ENCODE measurements at places on chromosomes 5 and 9.

DNA sequence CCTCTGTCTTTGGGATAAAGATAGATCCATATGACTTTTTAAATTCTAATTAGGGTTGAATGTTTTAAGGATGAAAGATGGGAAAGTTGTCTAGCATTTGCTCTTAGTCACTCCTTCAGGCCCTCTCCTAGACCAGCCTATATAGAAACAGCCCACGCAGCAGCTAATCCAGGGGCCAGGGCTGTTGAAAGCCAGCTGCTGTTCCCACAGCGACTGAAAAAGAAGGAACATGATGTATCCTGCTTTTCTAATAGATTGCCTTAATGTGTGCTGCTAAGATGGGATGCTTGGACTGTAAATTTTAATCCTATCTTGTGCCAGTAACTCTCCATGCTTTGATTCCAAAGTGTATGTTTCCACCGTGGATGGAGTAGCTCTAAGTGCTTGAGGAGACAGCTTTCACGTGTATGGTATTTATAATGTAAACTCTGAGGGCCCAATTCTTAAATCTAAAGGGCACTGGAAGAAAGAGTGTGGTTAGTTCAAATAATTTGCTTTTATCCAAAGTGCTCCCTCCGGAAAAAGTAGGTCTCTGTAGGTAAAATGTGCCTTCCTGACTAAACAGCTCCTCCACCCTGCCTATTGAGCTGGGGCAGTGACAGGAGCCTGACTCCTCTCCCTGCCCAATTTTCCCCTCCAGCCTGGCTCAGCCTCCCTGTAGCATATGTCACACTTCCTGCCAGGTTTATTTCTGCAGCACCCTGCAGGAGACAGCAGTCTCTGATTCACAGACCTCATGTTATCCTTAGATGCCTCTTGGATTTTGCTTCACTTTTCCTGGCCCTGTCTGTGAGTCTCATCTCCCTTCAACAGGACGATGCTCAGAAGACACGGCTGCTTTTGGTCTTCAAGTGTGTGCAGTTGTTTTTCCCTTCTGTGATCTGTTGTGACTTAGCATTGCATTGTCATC is 33.2 kb downstream of the SLC36A1 start:
- DNase-seq: no peak

GRCh38 chr5:73783828-73784227 is 157.8 kb downstream of the ARHGEF28 start:
- no peak for DNase-seq

GRCh38 chr5:67900514-67900913 is 315.0 kb upstream of the PIK3R1 start:
- DNase-seq: no peak

GRCh38 chr9:95138474-95138873 is 179.0 kb downstream of the FANCC start:
- no peak for DNase-seq

- no peak for DNase-seq
Observed at GRCh38 chr5:58466939-58467338, 7.1 kb upstream of the PLK2 start.

DNA sequence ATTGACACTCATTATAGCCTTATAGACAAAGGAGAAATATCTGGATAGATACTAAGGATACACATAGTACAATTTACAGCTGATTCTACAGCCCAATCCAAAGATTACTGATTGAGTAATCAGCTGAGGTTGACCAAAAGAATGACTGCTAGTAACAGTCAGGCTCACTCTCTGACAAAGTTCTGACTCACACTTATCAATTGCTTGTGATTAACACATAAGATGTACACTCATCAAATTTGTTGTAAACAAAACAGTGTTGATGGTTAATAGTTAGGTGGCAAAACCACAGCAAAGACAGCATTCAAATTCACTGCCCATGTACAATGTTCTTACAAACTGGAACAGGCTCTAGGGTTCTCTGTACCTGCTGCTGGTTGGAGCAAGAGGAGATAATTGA is 422.7 kb downstream of the TLE1 start:
- DNase-seq: no peak

Data from stimulated activated CD8-positive, alpha-beta memory T cell treated with anti-CD3 and anti-CD28 coated beads, Interleukin-7, amount 100 ng/mL, for 1 hour (primary cell).